ENCODE measurements at places on chromosomes 3 and 15.

- no peak for DNase-seq
Observed at GRCh38 chr15:75814794-75815193, 28.5 kb upstream of the UBE2Q2 start.

- DNase-seq: no peak
Observed at GRCh38 chr15:79025201-79025600, 65.4 kb downstream of the RASGRF1 start.

- DNase-seq: no peak
Observed at GRCh38 chr15:44595246-44595645, 58.3 kb downstream of the EIF3J start.

GRCh38 chr15:83982748-83983147, 252.8 kb upstream of the GOLGA6L4 start:
- DNase-seq: no peak

DNA sequence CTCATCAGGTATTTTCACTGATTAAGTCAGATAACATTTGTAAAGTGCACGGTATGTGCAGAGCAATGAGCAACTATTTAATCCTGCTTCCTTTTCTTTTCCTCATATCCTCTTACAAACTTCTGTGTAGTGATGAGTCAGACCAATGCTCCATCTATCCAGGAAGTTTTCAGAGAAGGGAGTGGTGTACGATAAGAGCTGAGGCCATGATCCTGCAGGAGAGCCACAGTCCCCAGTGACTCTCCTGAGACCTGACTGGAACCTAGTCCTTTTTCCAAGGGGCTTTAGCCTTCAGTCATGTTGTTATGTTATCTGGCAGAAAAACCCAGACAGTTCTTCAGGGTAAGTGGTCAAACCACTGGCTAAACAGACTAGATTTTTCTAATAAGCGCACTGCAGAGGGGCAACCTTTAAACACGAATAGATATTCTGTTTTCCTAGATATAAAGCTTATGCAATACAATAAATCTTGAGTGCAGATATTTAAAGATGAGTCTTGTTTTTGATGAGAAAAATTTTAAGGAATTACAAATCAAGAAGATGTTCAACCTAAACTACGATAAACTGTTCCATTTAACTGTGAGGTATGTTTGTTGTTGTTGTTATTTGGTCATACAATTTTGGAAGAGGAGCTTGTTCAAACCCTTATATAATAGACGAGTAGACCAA, 110.5 kb upstream of the RAP2B start:
- no peak for DNase-seq

DNA sequence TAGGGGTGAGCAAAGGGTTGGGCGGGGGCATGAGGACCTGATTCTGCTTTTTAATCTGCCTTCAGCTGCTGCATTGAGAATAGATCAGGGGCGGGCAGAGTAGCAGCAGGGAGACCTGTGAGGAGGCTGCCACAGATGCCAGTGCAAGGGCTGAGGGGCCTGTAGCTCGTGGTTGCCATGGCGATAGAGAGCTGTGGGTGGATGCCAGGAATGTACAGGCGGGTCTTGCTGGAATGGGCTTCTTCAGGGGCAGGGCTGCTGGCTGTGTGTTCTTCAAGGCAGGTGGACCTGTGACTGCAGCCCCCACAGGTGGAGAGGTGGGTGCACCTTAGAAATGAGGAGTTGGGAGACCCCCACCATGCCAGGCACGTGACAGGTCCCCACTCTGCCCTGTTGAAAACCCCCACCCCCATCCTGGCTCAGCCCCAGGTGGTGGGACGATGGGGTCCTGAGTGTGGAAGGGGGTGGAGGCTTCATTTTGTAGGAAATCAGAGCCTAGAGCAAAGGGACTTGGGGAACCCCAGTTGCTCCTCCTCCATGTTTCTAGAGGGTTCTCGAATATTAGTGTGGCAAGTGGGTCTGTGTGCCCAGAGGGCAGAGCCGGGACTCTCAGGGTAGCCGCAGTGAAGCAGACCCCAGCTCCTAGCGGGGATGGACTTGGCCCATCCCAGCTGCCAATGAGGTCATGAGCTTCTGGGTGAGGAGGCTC, 38.3 kb downstream of the SLC6A6 start:
- DNase-seq: no peak

DNA sequence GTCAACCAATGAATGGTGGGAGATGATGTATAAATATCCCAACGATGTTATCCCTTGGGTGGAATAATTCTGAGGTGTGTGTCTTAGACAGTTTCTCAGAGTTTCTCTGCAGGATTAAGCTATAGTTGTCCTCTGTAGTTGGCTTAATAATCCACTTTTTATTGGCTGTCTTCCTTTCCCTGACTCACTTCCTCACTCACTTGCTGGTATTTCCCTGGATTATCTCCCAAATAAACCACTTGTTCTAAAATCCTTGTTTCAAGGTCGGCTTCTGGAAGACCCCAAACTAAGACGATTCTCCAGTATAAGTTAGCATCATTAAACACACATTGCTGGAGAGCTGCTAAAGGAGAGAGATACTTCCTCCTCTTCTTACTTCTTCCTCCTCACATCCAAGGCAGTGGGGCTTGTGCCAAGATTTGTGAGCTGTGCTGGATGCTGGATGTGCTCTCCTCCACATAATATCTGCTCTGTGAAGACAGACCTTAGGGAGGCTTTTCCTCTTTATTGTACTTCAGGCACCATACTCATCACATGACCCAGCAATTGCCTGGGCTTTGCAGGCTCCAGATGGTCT, 22.5 kb upstream of the ROPN1 start:
- no peak for DNase-seq

DNA sequence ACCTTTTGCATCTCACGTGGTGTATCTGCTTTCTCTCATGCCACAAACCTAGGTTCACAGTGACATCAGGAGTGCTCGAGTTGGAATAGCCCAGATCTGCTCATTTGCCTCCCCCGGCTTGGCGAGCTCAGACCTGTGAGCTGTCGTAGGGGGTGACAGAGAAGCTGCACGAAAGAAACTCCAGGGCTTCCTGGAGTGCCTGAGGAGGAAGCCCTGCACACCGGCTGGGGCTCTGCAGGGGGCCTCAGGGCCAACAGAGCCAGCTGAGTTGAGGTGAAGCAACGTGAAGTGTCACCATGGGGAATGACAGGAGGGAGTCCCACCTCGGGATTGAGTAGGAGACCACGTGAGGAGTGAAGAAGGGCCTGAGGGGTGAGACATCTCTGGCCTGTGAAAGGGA, 62.5 kb downstream of the RPN1 start:
- no peak for DNase-seq

DNA sequence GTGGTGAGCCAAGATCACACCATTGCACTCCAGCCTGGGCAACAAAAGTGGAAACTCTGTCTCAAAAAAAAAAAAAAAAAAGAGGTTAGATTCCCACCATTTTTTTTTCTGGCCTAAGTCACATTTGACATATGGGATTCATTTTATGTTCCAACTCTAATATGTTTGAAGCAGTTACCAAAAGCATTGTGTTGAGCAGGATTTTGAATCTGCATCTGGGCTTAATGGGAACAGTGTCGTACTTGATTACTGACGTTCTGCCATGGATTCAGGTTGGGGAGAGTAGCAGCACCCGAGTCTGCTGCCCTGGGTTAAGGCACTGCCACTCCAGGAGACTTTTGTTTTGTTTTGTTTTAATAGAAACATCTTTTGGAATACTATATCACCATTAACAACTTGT, 348.7 kb upstream of the TBL1XR1 start:
- DNase-seq: no peak

DNA sequence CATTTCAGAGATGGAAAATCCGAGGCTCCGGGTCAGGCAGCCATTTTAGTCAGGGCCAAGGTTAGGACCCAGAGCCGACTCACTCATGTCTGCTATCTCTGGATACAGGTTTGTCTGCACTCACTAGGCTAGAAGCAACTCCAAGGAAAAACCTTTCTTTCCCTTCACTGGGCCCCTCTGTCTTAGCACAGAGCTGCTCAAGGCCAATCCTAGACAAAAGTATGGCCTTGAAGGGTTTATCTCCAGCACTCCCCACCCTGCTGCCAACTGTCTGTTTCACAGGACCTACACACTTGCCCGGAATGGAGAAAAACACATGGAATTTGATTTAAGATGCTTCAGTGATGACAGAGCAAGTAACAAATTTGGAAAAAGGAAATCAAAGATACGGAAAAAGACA, 25.6 kb downstream of the ACAN start:
- no peak for DNase-seq

DNA sequence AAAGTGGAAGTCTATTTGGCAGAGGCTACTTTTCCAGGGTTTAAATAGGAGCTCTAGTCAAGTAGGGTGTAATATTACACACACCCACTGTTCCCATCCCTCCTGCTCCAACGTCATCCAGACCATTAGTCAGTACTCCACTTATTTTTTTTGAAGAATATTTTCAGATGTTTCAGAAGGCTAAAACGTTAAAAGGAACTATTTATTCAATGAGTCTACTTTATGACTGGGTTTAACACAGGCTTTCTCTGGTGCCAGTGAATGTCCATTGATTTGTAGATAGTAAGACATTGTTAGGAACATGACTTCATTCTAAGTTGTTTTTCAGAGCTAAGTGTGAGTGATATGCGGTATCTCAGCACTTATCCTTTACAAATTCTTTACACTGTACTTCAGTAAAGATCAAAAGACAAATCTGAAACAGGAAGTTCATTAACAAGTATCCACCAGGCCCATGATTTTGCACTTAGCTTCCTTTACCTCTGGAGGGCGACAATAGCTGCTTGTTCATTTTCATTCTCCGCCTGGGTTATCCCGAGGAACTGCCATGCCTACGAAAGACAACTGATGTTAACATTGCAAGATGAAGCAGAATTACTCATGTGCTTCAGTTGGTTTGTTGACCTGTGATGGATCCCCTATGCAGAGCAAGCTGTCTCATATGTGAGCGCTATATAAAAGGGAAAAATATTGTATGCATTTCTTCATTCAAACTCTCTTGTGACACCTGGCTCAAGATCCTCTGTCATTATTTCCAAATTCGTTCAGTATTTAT, 158.7 kb downstream of the USP13 start:
- DNase-seq: no peak

Data from stimulated activated CD8-positive, alpha-beta memory T cell treated with anti-CD3 and anti-CD28 coated beads, Interleukin-12 subunit alpha, Interleukin-12 subunit beta, amount 100 ng/mL, for 4 hours (primary cell).